Peyer's patch (tissue), 4 donors: ENCODE measurements at places on chromosomes 2 and 18. TPM values are rescaled to one million over a fixed set of nuclear protein-coding genes. Genes with fewer than 3 reads are reported as not detected.

ICOS gene
- not detected for total RNA-seq

DNA sequence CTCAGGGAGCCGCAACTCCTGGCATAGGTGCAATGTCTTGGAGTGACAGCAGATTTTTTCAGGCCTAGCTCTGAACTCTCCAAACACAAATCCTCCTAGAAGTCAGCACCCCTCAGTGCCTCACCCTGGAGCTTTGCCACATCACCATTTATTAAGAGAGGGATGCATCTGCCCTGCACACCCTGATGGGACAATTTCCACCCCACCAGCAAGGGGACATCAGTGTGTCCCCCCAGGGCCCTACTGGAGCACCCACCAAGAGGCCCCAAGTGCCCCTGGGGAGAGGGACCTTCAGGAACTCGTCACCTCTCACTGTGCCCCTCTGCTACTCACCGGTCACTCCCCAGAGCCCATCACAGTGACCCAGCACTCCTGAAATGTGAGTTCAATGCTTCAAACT, 144.7 kb downstream of the NDUFA10 start:
- peak; percentile 18 for DNase-seq

MROH2A gene
- 1.6 TPM for total RNA-seq

- DNase-seq: no peak
Observed at GRCh38 chr18:9643549-9643948, 29.2 kb upstream of the PPP4R1 start.

- DNase-seq: no peak
Observed at GRCh38 chr2:214902286-214902685, 92.8 kb upstream of the BARD1 start.

IL36G gene
- not detected for total RNA-seq

DNA sequence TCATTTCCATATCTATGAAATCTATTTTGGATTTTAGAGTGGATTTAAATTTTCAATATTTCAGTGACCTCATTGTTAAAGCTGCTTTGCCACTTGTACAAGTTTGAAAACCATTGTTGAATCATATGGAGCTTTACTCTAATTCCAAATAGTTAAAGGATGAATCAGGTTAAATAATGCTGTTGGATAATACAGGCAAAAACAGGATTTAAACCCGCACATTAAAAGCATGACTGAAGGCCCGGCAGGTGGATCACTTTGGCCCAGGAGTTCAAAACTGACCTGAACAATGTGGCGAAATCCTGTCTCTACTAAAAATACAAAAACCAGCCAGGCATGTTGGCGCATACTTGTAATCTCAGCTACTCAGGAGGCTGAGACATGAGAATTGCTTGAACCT, 68.3 kb downstream of the RIF1 start:
- no peak for DNase-seq

SNORC gene
- 3.5 TPM for total RNA-seq

DNA sequence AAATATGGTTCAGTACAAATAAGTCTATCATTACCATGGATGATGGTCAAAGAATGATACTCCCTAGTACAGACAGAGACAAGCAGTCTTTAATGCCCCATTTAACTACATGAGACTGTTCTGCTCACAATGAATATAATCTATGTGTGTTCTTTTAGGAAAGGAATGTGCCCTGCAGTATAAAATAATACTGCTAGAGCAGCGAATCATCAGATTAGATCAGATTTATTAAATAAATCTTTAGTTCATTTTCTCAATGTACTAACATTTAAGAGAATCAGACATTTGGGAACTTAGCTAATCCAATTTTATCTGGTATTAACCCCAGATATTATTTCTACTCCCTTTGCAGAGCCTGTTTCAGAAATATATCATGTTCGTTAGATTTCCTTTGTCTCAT, 272.0 kb upstream of the GCFC2 start:
- DNase-seq: no peak

SFTPB gene
- not detected for total RNA-seq

ALPI gene
- total RNA-seq: 22.3 TPM

GRCh38 chr18:45879681-45880655, 54.5 kb downstream of the SIGLEC15 start:
- peak; percentile 81 for DNase-seq

DNA sequence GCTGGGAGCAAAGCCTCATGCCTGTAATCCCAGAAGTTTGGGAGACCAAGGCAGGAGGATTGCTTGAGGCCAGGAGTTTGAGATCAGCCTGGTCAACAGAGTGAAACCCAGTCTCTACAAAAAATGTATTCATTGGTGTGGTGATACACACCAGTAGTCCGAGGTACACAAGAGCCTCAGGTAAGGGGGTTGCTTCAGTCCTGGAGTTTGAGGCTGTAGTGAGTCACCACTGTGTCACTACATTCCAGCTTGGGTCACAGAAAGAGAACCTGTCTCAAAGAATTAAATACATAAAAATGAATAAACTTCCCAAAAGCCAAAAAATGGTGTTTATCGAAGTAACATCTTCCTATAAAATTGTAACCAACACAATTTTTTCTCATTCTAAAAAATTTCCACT, 568.1 kb upstream of the LINC00305 start:
- DNase-seq: no peak

DNA sequence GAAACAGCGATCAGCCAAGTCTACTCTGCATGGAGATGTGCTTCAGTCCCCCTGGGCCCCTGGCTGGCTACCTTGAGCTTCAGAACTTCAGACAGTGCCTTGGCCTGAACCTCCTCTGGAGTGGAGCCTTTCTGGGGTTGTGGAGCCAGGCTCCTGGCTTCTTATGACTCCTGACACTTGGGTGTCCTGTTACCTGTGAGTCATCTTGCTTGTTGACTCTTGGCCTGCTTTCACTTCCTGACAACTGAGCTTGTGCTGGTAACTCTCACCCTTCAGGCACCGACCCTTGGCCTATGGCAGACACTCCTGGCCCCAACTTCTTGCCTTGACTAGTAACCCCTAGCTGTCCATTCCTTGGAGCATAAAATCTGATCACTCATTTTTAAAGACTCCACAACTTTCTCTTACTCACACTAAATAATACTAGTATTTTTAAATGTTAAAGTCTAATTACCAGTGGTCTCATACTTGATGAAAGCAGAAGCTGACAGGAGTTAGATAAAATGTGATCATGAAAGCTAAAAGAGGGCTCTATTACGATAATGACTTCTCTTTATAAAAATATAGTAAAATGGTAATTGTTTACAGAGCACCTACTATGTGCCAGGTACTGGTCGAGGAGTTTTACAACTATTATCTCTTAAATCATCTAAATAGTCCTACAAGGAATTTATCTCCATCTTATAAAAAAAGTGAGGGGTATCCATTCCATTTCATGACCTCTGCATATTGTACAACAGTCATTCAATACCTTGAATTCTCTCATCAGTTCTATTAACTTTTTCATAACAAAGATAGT, 46.3 kb upstream of the VIT start:
- DNase-seq: peak; percentile 78

KYNU gene
- 2.1 TPM for total RNA-seq

- no peak for DNase-seq
Observed at GRCh38 chr2:226643030-226643945, 156.3 kb downstream of the IRS1 start.

GRCh38 chr2:14614017-14614416, 18.5 kb upstream of the LRATD1 start:
- DNase-seq: no peak

IL36A gene
- not detected for total RNA-seq

GRCh38 chr18:74315464-74316256, at the start of gene C18orf63:
Gene C18orf63 (plus strand): TSS chr18:74315839. CDS start chr18:74317866, 2,027 bp downstream.
- no peak for DNase-seq

DNA sequence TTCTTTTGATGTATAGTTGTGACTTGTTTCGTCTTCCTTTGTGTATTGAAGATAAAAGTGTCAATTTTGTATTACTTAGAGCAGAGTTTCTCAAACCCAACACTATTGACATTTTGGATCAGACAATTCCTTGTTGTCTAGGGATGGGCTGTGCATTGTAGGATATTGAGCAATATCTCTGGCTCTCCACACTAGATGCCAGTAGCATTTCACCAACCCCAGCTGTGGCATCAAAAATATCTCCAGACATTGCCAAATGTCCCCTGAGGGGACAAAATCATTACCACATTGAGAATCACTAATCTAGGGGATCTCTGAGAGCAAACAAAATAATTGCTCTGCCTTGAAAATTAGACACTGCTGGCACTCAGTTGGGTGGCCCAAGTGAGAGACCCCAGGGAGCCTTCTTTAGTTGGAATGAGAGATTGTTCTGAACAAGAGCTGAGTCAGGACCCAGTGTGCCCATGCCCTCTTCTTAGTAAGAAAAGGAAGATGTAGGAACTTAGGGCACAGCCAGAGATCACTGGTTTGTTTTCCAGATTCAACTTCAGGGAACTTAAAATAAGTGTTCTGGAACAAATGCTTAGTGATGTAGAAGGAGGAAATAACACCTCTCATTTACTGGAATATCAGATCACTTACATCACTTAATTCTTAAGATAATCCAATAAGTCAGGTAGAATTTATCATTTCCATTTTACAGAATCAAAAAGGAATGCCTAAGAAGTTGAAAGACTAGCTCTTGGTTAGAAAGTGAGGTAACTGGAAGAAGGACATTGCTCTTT, 466.6 kb upstream of the TNP1 start:
- no peak for DNase-seq

DNA sequence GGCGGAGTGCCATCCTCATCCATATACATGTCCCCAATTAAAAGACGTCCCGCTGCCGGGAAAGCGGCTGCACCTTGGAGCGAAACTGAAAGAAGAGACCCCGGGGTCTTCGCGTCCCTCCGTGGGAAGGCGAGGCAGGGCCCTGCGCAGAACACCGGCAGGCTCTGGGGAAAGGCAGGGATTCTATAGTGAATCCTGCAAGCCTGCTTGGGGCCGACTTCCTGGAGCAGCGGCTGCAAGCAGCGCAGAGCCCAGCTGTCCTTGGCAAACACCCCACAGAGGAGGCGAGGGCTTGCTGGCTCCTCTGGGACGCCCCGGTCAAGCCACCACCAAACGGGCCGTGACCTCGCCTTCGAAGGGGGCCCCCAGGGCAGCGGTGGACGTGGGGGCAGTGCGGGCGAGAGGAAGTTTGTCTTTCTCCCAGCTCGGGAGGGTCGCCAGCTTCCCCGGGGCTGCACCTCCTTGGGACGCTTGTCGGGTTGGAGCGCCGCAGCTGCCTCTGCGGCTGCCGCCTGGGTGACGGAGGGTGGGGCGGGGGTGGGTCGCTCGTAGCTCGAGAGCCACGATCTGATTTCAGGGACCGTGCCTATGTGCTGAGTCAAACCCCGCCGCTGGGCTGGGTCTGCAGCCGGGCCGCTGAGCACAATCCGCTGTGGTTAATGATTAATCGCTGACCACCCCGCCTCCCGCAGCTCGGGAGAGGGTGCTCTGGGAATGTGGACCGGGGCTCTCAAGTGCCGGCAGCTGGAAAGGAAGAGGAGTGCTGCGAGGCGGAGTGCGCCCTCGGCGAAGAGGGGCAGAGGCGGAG, 486 bp upstream of the GPR39 start:
- DNase-seq: peak; percentile 92

GRCh38 chr2:127106457-127106990, 430 bp downstream of the BIN1 start:
- DNase-seq: no peak

GRCh38 chr18:62935994-62936393, 220.7 kb downstream of the PHLPP1 start:
- DNase-seq: no peak

DNA sequence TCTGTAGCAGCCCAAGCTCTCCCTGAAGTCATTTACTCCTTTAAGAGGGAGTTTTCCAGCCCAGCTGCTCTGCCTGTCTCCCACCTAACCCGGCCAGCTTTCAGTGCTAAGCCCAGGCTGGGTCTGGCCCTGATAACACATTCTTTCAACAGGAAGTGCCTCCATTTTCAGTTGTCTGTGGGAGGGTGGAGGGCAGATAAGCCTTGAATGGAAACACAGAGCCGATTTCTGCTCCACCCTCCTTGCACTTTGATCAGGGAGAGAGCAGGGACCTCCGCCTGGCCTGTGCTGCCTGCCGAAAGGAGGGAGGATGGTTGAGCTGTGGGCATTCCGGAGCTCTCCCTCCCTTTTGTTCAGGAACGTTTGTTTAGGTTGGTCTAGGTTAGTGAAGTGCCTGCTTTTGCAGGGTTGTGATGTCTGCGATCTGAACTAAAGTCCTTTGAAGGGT, 24.8 kb downstream of the GATA6 start:
- peak; percentile 79 for DNase-seq

GRCh38 chr2:150538651-150539201, 51.3 kb upstream of the RND3 start:
- DNase-seq: no peak

PLCL1 gene
- total RNA-seq: 1.9 TPM

GRCh38 chr18:76838182-76838581, 15.8 kb downstream of the ZNF236 start:
- DNase-seq: no peak

PLEK gene
- 4.8 TPM for total RNA-seq

DNA sequence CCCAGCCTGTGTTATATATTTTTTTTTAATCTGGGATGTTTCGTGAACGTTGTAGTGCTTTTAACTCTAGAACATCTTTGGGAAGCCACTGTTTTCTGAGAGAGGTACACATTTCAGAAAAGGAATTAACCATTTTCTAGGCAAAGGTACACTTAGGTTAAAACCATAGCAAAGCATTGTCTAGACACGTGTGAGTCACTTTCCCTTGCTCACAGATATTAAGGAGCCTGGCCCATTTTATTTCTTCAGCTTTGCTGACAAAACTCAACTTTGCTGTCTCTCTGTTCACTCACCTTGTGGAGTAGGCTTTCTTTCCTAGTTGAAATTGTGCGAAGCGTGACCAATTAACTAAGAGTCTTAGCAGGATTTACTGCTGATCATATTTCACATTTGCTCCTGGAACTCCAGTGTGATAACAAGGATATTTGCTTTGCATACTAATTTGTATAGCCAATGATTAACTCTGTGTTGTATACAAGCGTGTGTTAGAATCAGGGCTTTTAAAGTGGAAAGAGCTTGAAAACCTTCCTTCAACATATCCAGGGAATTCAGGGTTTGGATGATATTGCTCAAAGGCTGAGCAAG, 215.0 kb upstream of the AGAP1 start:
- no peak for DNase-seq

SCN2A gene
- 0.54 TPM for total RNA-seq

DNA sequence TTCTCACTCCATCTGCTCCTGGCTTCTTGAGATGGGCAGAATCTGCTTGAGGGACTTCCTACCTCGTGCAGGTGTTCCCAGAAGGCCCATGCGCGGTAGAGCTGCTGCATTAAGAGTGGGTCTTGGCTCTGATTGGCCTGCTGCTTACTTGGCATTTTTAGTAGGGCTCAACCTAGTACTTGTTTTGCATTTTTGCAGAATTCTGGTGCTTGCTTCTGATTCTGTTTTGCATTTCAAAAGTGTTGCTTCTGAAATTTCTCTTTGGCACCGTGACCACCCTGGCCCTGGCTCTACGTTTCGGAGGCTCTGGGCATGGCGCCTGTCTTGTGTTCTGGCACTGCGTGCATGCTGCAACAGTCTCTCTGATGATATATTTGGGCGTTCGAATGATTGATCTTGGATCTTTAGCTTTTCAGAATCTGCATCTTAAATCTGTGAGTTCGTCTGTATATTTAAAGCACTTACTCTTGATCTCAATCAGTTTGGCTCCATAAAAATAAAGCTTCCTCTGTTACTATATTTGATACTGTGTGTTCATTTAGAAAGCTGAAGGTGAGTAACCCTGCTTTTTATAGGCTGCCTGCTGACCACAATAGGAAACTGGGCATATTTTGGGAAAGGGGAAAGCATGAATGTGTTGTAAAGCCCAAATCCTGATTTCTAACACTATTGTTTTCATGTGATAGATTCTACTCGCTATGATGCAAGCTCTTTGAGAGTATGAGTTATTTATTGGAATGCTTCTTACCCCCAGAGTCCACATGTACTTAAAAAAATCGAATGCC, 22.2 kb downstream of the EFR3B start:
- no peak for DNase-seq

- DNase-seq: peak; percentile 97
Observed at GRCh38 chr2:43133708-43134570, 92.5 kb downstream of the ZFP36L2 start.

C2orf66 gene
- not detected for total RNA-seq

ACMSD gene
- total RNA-seq: not detected
